Right lung (tissue), 10 donors: ENCODE measurements at places on chromosomes 12 and 14. TPM values are rescaled to one million over a fixed set of nuclear protein-coding genes. Genes with fewer than 3 reads are reported as not detected.

GRCh38 chr14:61703342-61704129 is 8.2 kb downstream of the HIF1A start:
- DNase-seq = no peak

- no peak for DNase-seq
Measured at GRCh38 chr14:60509438-60510253, 700 bp downstream of the SIX6 start.

- no peak for DNase-seq
Measured at GRCh38 chr14:90551070-90551704, 154.4 kb downstream of the CALM1 start.

TMEM52B gene
- polyA plus RNA-seq = 0.18 TPM

GRCh38 chr12:69657376-69658137 is 41.5 kb downstream of the BEST3 start:
- no peak for DNase-seq

DNA sequence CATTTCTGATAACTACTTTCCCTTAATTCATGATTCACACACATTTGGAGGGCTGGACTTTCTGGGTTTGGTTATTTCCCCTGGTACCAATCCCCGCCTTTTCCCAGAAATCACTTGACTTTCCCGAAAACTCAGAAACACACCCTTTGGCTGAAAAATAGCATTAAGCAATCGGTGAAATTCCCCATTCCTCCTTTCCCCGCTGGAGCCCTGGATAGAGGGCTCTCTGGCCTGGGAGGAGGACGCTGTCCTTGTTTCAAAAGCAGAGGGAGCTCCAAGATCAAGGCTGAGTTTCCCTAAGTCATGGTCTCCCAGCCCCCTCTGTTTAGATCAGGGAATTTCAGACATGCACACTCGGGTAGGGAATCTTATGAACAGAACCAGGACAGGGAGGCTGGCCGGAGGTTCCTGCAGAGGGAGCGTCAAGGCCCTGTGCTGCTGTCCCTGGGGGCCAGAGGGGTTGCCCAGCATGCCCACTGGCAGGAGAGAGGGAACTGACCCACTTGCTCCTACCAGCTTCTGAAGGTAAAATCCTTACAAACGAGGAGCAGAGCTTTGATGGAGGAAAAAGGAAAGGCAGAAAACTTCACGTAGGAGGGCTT is at the start of gene C1S:
TSS of gene C1S (plus strand) at position 366 of the 602 bp plus-strand sequence. CDS start 1,195 bp downstream, outside the sequence.
- peak; percentile 93 for DNase-seq

DNA sequence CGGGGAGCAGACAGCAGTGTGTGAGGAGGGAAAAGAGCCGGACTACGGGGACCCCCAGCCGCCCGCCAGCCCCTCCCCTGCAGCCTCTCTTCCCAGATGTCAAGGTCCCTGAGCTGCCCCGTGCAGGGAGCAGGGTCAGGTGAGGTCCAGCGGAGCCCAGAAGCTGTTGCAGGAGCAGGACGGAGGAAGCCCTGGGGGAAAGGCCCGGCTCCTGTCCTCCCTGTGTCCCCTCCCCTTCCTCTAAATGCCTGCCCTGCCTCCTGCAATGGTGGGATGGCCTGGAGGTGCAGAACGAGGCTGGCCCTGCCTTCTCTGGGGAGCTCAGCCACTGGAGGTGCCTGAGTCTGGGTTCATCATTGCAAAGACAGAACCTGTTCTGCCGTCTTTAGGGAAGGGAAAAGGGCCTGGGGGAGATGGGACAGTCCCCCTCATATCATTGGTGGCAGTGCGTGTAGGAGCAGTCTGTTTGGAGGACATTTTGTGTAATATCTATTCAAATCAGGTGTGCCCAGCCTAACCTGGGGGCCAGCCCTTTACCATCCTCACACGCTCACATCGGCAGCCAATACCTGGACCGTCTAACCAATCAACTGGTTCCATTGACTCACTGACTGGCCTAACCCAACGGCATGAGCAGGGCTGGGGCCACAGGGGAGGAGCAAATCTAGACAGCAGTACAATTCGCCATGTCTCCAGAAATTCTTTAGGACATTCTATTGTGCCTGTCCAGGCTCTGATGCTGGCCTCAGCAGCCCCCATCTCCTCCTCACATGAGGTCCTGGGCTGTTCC is 364.1 kb upstream of the SFSWAP start:
- DNase-seq = no peak

KCNK13 gene
- 0.16 TPM for polyA plus RNA-seq

SERPINA12 gene
- not detected for polyA plus RNA-seq

- DNase-seq = no peak
Measured at GRCh38 chr12:66637699-66638301, 41.1 kb downstream of the GRIP1 start.

GRCh38 chr12:107402041-107403022 is 283.3 kb upstream of the PWP1 start:
- DNase-seq = no peak

GRCh38 chr14:102074415-102074964 is 12.4 kb downstream of the HSP90AA1 start:
- no peak for DNase-seq

SLCO1B1 gene
- not detected for polyA plus RNA-seq

GRCh38 chr12:128840862-128841468 is 12.3 kb upstream of the GLT1D1 start:
- DNase-seq = no peak

DNA sequence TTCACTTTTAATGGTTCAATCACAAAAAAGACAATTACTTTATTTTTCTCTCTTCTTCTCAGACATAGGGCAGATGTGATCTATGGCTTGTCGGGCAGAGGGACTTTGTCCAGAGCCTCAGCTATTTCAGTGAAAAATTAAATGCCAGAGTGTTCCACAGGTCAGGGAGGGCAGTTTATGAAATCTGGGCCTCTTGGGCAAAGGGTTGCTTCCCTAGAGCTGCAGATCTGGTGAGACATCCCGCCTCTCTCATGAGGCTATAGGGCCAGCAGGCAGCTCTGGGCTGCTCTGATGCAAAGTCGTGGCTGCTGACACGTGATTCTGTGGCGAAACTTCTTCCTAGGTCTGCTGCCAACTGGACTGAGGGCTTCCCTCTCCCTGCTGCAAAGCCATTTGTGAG is 6.0 kb downstream of the CLMN start:
- DNase-seq = peak; percentile 79

- DNase-seq = no peak
Measured at GRCh38 chr14:22980672-22981089, 1.7 kb downstream of the AJUBA start.

- DNase-seq = no peak
Measured at GRCh38 chr14:77086017-77086727, 11.9 kb upstream of the CIPC start.

- DNase-seq = no peak
Measured at GRCh38 chr12:75939016-75939642, 92.4 kb downstream of the PHLDA1 start.
